ENCODE measurements at places on chromosomes 2 and 18.
A peak's percentile ranks its signal among the peaks of the same experiment; 100 is the strongest.

DNA sequence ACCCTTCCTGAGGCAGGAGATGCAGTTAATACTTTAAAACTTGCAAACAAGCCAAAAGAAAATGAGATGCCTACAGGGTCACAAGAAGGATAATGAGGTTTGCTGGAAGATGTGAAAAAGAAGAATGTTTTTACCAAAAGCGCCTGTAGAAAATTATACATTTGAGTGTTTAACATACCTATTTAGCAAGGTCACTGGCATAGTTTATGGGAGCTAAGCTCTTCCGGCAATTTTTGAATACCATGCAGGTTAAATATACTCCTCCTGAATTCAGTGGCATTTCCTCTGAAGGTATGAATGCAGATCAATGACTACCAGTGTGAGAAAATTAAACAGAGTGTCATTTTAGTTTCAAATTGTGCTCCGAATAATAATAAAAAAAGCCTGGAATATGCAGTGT is 21.2 kb upstream of the MAP3K20 start:
- DNase-seq, result no peak

DNA sequence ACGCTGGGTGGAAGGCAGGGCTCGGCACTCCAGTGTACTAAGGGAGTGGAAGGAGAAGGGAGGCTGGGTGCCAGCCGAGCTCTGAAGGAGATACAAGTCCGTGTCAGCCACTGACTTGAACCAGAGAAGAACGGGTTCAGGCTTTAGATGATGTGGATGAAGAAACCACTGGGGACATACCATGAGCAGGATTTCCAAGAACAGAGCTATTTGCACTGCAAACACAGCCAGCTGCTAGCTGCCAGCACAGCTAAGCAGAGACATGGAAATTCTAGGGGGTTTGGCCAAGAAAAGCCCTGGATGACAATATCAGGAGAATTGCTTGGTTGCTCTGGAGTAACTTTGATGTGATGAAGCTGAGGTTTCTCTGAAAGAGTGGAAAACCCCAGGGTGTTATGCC is 5.2 kb downstream of the CD207 start:
- no peak for DNase-seq

DNA sequence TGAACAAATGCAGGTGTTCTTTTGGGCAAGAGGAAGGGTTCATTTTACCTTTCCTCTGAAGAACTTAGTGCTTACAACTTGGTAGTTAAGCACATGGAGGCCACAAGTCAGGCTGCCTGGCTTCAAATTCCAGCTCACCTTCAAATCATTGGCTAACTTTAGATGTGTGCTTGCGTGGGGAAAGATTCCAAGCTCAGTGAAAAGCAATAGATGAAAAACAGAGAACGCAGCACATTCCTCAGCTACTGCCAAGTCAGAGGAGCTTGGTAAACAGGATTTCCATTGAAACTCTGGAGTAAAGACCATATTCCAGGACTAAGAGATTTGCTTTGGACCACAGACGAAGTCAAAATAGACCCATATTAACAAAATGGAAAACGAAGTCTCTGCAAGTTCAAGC is 96.3 kb upstream of the ASB18 start:
- DNase-seq, result no peak

DNA sequence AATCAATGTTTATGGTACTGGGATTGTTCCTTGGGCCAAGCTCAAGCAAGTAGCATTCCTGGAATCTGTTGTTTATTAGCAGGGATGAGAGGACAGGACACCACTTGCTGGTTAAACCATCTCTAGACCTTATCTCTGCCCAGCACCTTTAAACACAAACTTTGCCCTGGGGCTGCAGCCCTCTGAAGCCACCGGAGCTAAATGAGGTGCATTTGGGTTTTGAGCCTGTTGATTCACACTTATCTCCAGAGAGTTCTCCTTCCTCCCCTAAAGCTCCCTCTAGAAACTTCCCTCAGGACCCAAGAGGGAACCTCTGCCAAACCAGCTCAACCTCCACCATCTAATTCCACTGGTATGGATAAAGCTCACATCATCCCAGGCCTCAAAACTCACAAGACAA is 94.8 kb upstream of the EPAS1 start:
- no peak for DNase-seq

- no peak for DNase-seq
Observed at GRCh38 chr2:203330434-203330833, 2.2 kb downstream of the ABI2 start.

- no peak for DNase-seq
Observed at GRCh38 chr2:221478485-221478863, 93.6 kb downstream of the EPHA4 start.

DNA sequence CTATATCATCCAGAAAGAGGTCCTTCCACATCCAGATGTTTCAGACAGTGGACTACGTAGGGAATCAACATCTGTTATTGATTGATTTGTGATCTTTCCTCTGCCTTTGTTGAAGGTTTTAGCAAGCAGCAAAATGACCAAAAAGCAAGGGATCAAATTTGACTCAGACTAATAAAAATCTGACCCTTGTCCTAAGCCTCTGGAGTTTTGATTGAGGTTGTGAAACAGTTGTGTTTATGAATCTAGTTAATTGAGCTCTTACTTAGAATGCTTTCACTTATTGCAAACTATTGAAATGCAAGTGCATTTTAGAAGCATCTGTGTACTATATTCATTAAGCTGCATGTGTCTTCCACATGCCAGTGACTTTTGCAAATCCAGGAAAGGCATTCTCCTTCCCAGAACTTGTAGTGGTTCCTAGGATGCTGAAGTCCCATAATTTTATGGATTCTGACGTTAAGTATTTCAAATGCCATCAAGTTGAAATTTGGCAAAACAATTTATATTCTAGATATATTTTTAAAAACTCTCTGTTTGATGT is 116.0 kb downstream of the MTX2 start:
- DNase-seq, result no peak

DNA sequence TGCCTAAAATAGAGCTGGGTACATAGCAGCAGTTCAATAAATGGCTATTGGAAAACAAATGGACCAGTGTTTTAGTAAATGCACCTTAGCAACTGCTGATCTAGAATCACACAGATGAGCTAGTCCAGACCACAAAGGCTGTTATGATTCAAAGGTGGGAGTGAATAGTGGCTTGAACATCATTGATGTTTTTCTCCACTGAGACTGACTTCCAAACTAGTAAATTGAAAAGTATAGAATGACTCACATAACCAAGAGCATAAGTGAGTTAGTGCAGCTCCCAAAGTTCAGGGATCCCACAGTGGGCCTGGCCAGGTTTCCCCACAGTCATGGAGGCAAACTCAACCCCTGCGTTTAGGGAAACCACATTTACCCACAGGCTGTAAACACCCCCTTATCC is 106.7 kb upstream of the YPEL5 start:
- DNase-seq, result no peak

- DNase-seq, result peak; percentile 30
Observed at GRCh38 chr2:26457695-26458364, 20.1 kb downstream of the OTOF start.

DNA sequence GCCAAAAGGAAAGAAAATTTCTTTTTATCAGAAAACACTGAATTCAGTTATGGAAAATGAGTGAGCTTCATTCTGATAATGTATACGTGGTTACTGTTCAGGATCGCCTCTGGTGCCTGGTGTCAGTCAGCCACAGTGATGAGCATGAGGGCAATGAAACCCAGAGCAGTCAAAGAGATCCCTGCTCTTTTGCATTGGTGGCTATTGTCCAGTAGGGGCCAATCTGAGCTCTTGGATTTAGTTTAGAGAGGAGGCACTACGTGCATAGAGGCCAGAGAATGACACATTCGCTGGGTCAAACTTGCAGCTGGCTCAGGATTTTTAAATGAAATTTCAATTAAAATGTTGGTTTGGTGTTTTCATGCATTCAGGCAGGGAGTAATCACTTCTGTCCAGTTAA is 522.9 kb downstream of the TMEM182 start:
- DNase-seq, result no peak

GRCh38 chr2:241280291-241280690 is 35.2 kb downstream of the HDLBP start:
- no peak for DNase-seq

GRCh38 chr2:213246497-213247281 is 37.6 kb upstream of the SPAG16 start:
- peak; percentile 60 for DNase-seq

DNA sequence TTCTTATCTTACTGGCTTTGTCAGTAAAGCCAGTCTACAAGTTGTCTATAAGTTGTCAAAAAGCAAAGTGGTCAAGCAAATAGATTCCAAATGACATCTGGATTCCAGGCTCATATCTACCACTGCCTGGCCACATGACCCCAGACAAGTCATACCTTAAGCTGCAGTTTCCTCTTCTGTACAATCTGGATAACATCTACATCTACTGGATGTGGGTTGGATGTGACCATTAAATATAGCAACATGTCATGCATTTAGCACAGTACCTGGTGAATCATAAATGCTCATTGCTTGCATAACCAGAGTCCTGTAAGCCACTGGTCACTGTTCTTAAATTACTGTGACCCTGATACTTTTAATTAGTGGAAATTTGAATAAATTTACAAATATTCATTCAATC is 16.8 kb downstream of the COBLL1 start:
- no peak for DNase-seq

DNA sequence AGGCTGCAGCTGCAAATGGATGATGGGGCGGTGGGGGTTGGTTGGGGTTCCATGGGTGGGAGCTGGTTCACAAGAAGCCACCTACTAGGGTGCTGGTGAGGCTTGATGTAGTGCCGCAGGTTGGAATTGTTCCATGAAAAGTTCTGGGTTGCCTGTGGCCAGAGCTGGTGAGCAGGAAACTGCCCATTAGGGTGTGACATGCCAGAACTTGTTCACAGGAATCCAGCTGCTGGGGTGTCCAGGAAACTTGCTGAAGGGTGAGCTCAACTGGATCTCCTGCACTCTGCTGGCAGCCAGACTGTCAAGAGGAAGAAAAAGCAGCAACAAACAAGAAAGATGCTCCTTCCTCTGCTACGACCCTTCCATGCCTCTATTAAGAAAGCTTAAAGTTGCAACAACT is 48.8 kb downstream of the MAP3K20 start:
- DNase-seq, result no peak

GRCh38 chr2:175855794-175856453 is 146.1 kb downstream of the LNPK start:
- no peak for DNase-seq

GRCh38 chr2:207133458-207133819 is 32.3 kb downstream of the KLF7 start:
- DNase-seq, result no peak

All from activated CD8-positive, alpha-beta memory T cell treated with anti-CD3 and anti-CD28 coated beads, Interleukin-2, amount 10 ng/mL, durations not matched to agents 7 days and 5 days (primary cell).